ENCODE measurements at places on chromosomes 4 and X.
A peak's percentile ranks its signal among the peaks of the same experiment; 100 is the strongest.

DNA sequence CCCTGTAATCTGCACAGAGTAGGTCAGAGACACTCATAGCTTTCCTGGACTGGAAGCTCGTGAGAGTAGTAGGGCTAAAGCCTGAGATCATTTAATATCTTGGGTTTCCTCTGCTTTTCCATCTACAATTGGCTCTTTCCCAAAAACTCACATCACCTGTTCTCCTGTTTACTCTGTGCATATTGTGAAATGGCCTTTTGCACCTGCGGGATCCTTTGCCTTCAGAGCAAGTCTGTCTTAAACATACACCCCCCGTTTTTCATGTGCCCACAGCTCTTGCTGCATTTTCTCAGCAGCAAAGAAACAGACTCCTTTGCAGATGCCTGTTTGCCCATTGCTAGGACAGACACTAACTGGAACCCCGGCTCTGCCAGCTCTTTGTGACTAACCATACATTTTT lies 608.3 kb upstream of the PCDH10 start:
- DNase-seq, result no peak

DNA sequence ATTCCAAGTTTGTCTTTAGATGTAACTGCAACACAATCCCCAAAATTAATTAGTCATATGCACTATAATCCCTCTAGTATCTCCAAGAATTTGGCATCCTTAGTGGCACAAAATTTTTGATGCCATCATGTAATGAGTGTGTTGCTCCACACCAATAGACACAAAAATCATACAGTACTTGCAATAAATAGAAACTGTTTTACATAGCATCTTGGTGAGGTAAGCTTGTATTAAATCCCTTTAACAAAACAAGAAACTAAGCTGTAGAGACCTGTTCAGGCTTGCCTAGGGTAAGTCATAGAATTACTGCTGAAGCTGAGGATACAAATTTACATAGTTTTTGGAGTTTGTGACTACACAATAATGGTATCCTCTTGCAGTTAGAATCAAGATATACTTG lies 64.5 kb upstream of the PRSS12 start:
- peak; percentile 38 for DNase-seq

DNA sequence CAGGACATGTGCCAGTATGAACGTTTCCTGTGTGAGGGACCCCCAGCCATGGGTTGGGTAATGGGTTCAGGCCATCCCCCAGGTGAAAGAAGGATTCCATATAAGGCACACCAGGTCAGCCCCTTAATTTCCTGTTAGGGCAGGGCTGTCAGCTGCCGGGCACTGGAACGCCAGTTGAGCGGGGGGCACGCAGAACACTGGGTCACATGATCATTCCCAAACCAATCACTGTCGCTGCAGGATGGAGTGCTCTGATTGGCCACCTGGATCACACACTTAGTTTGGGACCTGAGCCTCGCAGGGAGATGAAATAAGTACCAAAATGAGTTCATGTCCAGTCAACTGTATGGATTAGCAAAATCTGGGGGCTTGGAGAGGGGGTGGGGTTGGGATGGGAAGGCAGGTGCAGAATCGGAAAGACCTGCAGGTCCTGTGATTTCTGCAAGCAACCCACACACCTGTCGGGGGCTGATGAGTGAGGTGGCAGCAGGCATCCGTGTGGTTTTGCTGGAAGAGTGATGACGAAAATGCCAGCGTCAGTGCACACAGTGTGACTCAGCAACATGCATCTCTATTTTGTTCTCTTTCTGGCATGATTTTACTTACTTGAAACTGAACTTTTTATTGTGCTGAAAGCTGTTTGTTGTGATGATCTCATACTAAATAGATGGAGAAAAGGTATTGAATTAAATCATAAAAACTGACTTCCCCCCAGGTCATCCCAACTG lies 32.2 kb downstream of the RNF212 start:
- DNase-seq, result peak; percentile 18

GRCh38 chr4:79603681-79604080 lies 195.7 kb upstream of the GK2 start:
- no peak for DNase-seq

GRCh38 chr4:143270256-143270838 lies 66.3 kb upstream of the GAB1 start:
- DNase-seq, result peak; percentile 23

GRCh38 chrX:150759568-150760416 lies 66.6 kb downstream of the MTMR1 start:
- DNase-seq, result no peak

DNA sequence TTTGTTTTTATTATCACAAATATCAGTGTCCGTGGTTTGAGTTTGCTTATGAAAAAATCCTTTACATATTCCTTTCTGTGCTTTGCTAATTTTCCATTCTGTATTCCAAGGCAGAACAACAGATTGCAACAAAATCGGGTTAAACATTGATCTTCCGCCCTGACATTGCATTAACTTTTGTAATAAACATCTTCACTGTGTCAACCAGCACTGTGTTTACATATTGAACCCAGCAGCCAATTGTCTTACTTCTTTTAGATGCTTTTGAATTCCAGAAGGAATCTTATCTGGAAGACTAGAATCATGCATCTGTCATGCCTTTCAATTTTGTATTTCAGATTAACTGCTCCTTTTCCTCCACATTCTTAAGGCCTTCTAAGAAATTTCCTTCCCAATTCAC lies 147.8 kb upstream of the CXXC4 start:
- no peak for DNase-seq

DNA sequence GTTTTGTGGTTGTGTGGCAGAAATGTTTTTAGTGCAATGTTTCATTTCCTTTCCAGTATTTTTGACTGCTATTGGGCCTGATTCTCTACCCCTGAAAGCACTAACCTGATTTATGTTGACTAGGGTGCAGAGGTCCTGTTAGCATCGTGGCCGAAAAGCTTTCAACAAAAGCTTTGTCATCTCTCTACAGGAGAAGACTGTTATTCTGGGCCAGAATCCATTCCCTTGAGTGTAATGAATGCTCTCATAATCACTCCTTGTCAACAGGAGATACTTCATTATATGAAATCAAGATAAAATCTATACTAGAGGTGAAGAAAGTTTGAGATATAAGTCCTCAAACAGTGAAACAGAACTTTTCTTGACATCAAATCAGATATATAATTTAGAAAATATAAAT lies 195.5 kb downstream of the ZNF330 start:
- peak; percentile 21 for DNase-seq

GRCh38 chr4:112075129-112075753 lies 70.0 kb upstream of the FAM241A start:
- DNase-seq, result peak; percentile 68

GRCh38 chr4:147853706-147854105 lies 121.8 kb downstream of the ARHGAP10 start:
- peak; percentile 82 for DNase-seq

- DNase-seq, result peak; percentile 43
Observed at GRCh38 chr4:20839957-20840356, 139.7 kb downstream of the PACRGL start.

DNA sequence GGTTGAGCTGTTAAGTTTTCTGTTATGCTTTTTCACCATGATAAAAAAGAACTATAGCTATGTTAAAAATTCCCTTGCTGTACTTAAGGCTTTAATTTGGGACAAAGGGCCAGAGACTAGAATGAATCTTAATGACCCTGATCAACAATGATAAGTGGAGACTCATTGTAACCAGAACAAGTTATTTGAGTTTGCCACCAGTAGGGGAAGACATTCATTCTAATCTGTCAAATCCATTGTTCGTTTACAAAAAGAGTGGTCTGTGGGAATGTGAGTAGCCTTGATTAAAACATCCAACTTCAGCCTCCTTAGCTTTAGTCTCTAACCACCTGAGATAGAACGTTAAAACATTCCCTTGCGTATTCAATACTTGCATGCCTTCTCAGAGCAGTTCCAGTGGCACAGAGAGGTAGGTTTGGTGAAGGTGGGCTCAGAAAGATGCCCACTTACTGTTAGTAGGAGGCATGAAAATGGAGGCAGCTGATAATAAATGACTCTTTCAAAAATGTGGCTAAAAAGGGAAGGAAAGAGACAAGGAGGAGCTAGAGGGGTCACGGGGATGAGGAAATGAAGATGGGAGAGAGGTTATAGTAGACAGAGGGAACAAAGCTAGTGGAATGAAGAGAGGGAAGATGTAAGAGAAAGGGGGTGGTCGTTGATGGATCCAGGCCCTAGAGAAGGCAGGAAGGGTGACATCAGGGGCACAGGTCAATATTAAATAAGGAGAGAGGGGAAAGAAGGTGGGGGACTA lies 66.2 kb downstream of the EGF start:
- no peak for DNase-seq

- no peak for DNase-seq
Observed at GRCh38 chr4:110898290-110898689, 275.4 kb upstream of the PITX2 start.

- DNase-seq, result no peak
Observed at GRCh38 chr4:180950377-180950776, 1292.8 kb upstream of the TENM3 start.

GRCh38 chrX:114201622-114202021 lies 382.3 kb upstream of the HTR2C start:
- no peak for DNase-seq

GRCh38 chrX:42694260-42694815 lies 83.6 kb downstream of the PPP1R2C start:
- no peak for DNase-seq

GRCh38 chr4:99803566-99804101 lies 13.0 kb upstream of the DAPP1 start:
- DNase-seq, result no peak

GRCh38 chr4:10584042-10584441 lies 100.5 kb downstream of the CLNK start:
- peak; percentile 6 for DNase-seq

GRCh38 chr4:62709618-62710252 lies 1509.6 kb downstream of the ADGRL3 start:
- no peak for DNase-seq

DNA sequence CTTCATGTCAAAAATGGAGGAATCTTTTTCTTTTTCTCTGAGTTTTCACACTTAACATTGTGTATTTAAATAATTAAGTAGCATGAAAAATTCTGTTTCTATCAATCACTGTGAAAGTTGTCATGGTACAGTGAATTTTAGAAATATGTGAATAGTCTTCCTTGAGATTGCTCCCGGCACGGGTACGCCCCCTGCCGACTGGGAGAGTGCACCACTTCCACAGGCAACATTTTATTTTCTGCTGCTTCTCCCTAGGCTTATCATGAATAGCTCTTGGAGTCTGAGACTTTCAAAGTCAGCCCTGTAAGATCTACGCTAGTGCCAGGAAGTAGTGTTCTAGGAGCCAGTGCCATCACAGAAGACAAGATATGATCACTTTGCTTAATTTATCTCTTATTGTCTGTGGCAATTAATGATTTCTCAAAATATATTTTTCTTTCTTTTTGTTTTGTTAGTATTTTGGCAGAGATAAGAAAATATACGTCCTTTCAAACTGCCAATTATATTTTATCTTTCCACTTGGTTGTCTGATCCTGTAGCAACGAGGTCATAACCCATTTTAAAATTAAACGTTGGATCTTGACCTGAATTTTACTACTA lies 763.8 kb upstream of the AADAT start:
- DNase-seq, result no peak

- no peak for DNase-seq
Observed at GRCh38 chr4:151865312-151865711, 104.5 kb upstream of the GATB start.

- DNase-seq, result peak; percentile 26
Observed at GRCh38 chr4:14749910-14750309, 252.4 kb upstream of the CPEB2 start.

DNA sequence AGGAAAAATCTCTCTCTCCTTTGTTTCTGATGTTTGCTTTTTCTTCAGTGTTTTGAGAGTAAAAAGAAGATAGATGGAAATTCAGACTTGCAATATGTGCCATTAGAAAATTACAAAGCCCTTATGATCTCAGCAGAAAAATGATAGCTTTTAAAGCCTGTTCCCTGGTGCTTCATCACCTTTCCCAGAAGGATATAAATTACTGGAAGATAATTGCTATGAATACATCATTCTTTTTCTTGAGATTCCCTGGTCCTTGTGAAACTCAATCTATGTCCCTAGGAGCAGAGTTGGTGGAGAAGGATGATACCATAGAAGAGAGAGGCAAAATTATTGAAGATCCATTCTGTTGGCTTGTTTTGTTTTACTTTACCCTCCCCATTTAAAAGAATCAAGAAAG lies 86.5 kb downstream of the GLRA3 start:
- no peak for DNase-seq

GRCh38 chrX:147217334-147217733 lies 402.8 kb upstream of the CXorf51A start:
- no peak for DNase-seq

- DNase-seq, result no peak
Observed at GRCh38 chrX:119648421-119648775, 42.2 kb upstream of the NKRF start.

- DNase-seq, result no peak
Observed at GRCh38 chrX:31563792-31564191, 492.0 kb upstream of the FTHL17 start.

GRCh38 chr4:158208963-158209640 lies 1.2 kb upstream of the TMEM144 start:
- no peak for DNase-seq

- DNase-seq, result peak; percentile 43
Observed at GRCh38 chrX:2627272-2627867, 63.7 kb upstream of the CD99 start.

GRCh38 chr4:7646384-7647061 lies 211.8 kb upstream of the PSAPL1 start:
- no peak for DNase-seq

GRCh38 chr4:87589531-87589930 lies 18.8 kb upstream of the DSPP start:
- peak; percentile 82 for DNase-seq

DNA sequence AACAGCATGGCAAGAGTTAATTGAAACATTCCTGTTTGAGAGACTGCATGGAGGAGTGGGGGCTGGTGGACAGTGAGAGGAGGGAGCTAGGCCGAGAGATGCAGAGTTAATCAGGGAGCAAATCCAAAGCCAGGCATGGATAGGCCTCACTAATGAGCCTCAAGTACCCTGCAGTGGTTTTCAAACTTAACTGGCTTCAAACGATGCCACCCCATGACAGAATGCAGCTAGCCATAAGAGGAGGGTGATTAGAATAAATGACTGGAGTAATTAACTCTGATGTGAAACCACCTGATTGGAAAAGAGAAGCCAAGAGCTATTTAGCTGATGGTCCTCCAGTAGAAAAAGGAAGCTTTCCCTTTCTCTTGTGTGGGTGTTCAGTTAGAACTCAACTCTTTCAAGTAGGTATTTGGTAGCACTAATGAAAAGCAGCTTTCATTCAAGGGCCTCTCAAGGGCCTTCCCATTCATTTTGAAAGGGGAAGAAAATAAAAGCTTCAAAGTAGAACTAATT lies 215.4 kb upstream of the MAB21L2 start:
- DNase-seq, result no peak

GRCh38 chrX:72048510-72049455 lies 82.9 kb downstream of the RTL5 start:
- DNase-seq, result no peak

DNA sequence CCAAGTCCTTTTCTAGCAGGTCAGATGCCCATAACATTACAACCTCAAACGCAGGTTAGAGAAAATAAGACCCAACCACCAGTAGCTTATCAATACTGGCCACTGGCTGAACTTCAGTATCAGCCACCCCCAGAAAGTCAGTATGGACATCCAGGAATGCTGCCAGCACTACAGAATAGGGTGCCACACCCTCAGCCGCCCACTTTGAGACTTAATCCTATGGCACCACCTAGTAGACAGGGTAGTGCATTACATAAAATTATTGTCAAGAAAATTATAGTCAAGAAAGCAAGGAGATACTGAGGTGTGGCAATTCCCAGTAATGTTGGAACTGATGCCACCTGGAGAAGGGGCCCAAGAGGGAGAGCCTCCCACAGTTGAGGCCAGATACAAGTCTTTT lies 19.9 kb upstream of the TRIM61 start:
- DNase-seq, result no peak

GRCh38 chr4:158261480-158261879 lies 51.2 kb downstream of the TMEM144 start:
- no peak for DNase-seq
